ENCODE measurements at places on chromosomes 1 and 21. TPM values are rescaled to one million over a fixed set of nuclear protein-coding genes. Genes with fewer than 3 reads are reported as not detected.

Gene TRIM46
- total RNA-seq = 0.22 TPM

GRCh38 chr1:167526667-167527383 lies 8.5 kb upstream of the CD247 start:
- H3K4me3 ChIP-seq = no peak overlapping the region
- H3K36me3 ChIP-seq = no peaks in the 10 kb centered on the region
- 0 out of 2 replicates have a peak, but pooled peaks cover 8% of the 10 kb centered on the region for H3K27me3 ChIP-seq
- H3K27ac ChIP-seq = no peak overlapping the region

Gene C1orf167
- 0.82 TPM for total RNA-seq

Gene KRTAP19-2
- not detected for total RNA-seq

- H3K4me1 ChIP-seq = peaks cover 6% of the 10 kb centered on the region
- H3K27ac ChIP-seq = no peak overlapping the region
- H3K27me3 ChIP-seq = no peaks in the 10 kb centered on the region
Measured at GRCh38 chr1:10424651-10425050, 5.6 kb upstream of the CENPS start.

DNA sequence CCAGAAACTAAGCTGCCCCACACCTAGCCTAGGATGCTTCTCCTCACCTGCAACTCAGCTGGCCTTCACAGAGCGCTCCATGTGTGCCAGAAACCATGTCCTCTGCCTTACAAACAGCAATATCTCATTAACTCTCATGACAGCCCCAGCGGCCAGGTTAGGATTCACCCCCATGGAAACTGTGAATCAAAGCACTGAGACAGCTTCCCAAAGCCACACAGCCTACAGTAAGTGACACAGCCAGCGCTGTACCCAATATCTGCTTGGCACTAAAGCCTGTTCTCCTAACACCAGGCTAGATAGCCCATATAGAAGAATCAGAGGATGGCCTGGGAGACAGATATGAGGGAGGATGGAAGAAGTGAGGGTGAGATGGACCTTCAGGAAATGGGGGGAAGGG lies 13.5 kb downstream of the KCNN3 start:
- no peak for DNase-seq
- H3K4me3 ChIP-seq = no peak overlapping the region
- no peak overlapping the region for H3K27ac ChIP-seq

DNA sequence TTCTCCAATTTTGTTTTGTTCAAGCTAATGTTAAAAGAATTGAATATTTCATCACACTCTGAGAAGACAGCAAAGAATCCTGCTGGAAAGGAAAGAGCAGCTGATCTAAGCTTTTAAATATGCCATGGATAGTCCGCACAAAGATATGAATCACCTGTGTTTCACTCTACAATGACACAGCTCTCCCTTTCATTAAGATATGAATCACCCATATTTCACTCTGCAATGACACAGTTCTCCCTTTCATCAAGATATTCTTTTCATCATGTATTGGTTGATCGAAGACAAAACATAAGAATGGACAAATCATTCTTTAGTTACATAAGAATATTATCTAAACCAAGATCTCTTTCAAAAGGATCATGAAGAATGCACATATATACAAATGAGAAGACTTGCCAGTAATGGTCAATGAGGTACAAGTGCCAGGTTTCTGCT lies 367.3 kb downstream of the SMYD3 start:
- no peaks in the 10 kb centered on the region for H3K27me3 ChIP-seq
- DNase-seq = peak; percentile 37
- no peak overlapping the region for H3K4me3 ChIP-seq
- H3K36me3 ChIP-seq = no peaks in the 10 kb centered on the region
- H3K4me1 ChIP-seq = no peaks in the 10 kb centered on the region

Gene GABRD
- total RNA-seq = not detected

DNA sequence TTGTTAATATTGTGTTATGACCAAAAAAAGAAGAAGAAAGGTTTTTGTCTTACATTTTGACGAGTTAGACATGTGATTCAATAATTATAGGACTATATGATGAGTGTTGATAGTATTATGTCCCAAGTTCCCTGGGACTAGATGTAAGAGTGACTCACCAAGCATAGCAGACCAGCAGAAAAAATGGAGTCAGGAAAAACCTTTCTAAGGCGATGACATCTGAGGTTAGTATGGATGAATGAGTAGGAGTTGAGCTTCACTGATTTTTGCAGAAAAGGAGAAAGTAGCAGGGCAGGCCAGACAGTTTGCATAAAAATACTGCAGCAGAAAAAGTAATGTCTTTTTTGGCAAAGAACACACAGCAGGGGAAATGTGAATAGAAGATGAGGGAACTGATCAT lies 1041.3 kb upstream of the ADGRL4 start:
- H3K27ac ChIP-seq = no peak overlapping the region
- H3K27me3 ChIP-seq = no peaks in the 10 kb centered on the region
- H3K4me3 ChIP-seq = no peak overlapping the region
- no peaks in the 10 kb centered on the region for H3K4me1 ChIP-seq
- DNase-seq = no peak
- no peaks in the 10 kb centered on the region for H3K36me3 ChIP-seq

GRCh38 chr1:203085528-203086406 lies at the start of gene MYOG:
Gene MYOG (minus strand): TSS chr1:203086012. CDS start chr1:203085961, 51 bp downstream.
- H3K4me1 ChIP-seq = peaks cover 12% of the 10 kb centered on the region
- peaks cover 68% of the 10 kb centered on the region for H3K27me3 ChIP-seq

Data from K562 (cell line).